AG08395 (cell line): ENCODE measurements at places on chromosomes 4 and X.

- no peak for DNase-seq
Measured at GRCh38 chrX:37434362-37434761, 85.2 kb downstream of the PRRG1 start.

DNA sequence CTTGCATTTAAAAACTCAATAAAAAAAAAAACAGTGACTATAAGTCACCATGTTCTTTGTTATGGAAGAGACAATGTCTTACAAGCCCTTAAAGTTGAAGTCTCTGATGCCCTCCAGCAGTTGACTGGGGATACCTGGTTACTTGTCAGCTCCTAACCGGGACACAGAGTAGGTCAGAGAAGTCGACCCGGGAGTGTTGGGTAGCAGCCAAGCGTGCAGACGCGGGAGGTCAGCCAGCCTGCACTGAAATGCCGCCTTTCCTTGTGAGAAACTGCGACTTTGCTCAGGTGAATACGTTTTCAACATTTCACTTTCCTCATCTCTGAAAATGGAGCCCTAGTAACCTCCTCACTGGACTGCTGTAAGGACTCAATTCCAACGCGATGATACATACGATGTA, 81.8 kb downstream of the F11 start:
- DNase-seq = no peak

- DNase-seq = no peak
Measured at GRCh38 chrX:41604177-41604576, 84.6 kb upstream of the GPR34 start.

DNA sequence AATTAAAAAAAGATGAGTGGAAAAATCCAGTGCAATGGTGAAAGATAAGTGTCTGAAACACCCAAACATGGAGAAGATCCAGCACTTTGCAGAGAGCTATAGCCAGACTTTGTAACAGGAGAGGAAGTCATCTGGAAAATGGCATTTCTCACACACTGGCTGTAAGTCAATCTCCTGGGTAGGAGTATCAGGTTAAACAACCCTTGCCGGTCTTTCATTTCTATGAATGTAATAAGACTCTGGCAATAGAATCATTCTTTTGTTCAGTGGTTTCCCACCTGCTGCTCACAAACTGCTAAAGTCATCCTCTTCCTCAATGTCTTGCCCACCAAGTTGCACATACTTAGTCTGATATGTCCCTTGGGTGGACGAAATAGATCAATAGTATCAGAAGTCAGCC, 94.0 kb upstream of the ATP8A1 start:
- no peak for DNase-seq

GRCh38 chr4:162871990-162872389, 294.7 kb downstream of the NAF1 start:
- DNase-seq = no peak

DNA sequence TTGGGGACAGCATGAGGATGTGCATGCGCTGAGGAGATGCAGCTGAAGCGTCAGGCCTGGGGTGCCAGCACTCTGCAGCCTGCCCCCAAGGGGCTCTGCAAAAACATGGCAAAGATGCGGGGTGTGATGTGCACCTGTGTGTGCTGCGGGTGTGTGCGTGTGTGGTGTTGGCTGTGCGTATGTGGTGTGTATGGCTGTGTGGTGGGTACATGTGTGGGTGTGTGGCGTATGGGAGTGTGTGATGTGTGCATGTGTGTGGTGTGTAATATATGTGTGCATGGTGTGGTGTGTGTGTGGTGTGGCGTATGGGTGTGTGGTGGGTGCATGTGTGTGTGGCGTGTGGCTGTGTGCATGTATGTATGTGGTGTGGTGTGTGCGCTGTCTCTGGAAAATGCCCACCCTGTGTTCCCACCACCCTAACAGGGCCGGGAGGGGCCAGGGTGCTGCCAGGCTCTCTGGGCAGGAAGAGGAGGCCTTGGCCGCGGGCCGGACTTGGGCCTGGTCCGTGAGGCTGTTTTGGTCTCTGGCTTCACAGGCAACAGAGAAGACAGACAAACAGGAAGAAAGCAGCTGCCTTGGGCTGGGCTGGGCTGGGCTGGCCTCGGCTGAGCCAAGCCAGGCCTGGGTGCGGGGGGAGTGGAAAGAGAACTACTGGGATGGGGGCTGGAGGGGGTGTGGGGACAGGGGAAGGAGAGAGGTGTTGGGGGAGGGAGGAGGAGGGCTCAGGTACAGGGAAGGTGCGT, 1.1 kb upstream of the AVPR2 start:
- DNase-seq = no peak
